ENCODE measurements at places on chromosomes 6 and 20.

DNA sequence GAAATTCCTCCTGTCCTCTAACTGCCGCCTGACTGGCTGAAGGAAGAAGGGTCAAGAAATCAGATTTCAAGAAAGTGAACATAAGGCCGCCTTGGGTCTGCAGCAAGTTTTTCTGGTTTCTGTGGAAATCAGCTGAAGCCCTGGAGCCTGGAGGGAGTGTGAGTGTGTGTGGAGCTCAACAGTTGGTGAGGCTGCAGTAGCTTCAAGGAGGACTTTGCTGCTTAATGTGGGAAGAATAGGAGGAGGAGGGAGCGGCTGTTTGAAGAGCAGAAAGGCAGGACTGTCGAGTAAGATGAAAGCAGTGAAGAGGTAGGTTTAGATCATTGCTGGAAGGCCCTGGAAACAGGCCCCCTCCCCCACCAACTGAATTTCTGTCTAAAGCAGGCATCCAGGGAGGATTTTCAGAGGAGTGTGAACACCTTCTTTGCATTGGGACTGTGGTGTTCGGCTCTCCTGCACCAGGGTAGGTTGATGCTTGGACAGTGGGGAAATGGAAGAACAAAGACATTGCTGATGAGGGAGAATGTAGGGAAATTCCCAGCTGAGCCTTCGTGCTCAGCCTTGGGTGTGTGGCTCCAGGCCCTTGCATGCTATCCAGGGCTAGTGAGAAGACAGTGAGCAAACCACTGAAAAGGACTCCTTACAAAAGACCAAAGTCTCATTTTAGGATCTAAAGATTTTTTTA lies 79.5 kb upstream of the VSTM2L start:
- DNase-seq, result peak; percentile 15

DNA sequence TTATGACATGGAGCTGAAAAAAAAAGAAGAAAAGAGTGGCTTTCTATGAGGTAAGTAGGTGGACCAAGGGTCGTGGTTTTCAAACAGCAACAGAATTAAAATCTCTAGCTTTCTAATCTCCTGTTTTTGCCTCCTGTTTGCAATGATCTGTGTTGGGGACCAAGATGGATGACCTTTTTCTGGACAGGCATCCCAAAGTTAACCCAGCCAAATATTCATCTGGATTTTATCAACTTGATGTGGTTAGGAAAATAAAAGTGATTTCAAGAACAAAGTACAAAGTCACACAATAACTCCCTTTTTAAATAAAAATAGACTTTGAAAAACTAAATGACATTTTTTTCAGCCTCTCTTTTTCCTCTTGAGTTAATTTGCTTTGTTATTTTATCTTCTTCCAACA lies 282.1 kb upstream of the PRDM1 start:
- no peak for DNase-seq

- no peak for DNase-seq
Observed at GRCh38 chr20:39111359-39112177, 149.4 kb downstream of the DHX35 start.

DNA sequence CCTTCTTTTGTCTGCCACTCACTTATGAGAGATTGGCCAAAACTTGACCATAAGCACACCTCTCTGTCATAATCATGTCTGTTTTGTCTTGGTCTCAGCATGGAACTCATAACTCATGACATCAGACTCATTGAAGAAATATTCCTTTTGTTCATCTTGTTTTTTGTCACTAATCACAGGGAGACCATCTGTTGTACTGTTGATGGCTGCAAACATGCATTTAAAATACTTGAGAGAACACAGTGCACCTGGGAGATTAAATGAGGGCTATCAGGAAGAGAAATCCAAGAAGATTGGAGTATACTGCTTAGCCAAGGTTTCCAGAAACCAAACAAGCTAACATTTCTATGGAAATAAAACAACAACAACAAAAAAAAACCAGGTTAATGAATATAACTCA lies 689.7 kb downstream of the EPM2A start:
- DNase-seq, result no peak

DNA sequence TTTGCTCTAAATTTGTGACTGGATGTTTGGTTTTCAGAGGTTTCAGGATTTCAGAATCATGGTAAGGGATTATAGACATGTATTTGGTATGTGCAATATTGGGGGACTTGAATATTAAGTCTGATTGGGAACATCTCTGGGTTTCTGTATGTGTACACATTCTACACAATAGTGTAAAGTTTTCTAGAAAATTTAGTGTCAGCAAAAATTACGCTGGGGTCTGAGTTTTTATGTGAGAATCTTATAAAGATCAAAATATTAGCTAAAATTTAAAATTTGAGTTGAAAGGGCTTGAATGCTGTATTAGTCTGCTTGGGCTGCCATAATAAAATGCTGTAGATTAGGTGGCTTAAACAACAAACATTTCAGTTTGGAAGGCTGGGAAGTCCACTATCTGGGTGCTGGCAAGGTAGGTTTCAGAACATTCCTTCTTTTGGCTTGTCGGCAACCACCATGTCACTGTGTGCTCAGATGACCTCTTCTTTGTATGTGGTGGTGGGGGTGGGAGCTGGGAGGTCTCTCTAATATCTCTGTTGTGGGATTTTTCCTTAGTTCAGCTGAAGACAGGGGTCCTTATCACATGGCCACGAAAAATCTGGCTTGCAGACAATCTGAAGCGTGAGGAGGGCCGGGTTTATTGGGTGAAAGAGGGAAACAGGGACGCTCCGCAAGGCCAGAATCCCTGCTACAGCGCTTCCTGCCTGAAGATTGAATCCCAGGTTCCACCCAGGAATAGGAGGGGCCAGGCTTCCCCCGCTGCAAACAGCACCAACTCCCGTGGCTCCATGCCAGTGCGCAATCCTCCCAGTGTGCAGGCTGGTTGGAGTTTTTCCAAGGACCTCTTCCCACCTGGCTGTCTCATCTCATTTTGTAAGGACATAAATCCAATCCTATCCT lies 299.7 kb downstream of the PLCB1 start:
- DNase-seq, result peak; percentile 77

DNA sequence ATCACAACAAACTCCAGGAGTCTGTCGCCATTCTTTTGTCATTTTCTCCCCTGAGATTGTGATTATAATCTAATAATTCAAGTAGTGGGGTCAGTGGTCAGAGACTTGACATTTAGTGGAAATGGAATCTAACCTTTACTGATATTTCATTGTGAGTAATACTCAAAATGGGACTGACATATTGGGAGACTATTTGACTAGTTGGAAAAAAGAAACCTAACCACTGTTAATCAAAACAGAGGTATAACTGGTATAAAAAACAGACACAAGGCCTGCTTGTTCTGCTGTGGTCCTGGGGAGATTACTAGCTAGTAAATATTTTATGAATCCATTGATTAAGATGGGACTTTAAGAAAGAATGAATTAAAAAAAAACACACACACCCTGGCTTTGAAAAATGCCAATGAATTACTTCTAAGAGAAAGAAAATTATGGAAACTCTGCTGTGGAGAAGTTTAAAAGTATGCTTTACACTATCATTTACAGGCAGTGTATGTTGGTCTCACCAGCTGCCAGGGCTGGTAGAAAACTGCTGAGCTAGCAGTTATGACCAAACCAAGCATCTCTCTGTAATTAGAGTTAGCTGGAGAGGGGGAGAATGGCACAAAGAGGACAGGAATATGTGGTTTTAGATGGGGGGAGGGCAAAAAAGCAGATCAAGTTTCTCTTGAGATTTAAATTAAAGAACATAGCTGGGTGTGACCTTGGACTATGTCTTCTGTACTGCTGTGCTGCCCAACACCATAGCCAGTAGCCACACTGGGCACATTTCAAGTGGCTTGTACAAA lies 103.7 kb downstream of the FYN start:
- no peak for DNase-seq

DNA sequence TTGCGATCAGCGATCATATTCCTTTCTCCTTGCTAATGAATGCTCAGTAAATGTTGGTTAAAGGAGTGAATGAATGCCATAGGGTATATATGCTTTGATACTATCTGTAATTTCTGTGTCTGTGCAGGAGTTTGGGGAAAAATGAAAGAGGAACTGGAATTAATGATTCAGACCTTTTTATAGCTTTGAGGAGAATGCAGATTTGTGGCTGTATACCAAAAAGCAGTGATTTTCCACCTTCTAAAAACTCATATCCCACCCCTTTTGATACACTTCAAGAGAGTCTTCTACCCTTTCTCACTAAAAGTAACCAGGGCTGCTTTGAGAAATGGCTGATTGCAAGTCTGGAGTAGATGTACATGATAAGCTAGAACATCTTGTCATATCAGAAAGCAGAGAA lies 26.6 kb upstream of the SUMO4 start:
- DNase-seq, result no peak

GRCh38 chr6:157459327-157459726 lies 78.3 kb downstream of the ZDHHC14 start:
- no peak for DNase-seq

DNA sequence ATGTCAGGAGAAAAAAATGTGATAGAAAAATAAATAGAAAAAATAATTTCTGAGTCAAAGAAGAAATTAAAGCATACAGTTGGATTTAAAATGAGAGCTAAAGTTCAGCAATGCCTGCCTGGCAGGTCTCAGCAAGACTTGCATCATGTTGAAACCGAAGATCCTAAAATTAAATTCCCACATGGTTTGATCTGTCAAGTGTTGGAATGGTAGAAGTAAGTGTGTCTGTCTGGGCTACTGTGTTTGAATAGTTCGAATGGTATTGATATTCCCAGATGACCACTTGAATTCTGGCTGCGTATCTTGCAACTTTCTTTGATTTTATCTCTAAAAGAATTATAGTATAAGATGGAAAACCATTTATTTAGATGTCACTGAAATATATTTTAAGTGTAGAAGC lies 1349.6 kb downstream of the EPHA7 start:
- no peak for DNase-seq

DNA sequence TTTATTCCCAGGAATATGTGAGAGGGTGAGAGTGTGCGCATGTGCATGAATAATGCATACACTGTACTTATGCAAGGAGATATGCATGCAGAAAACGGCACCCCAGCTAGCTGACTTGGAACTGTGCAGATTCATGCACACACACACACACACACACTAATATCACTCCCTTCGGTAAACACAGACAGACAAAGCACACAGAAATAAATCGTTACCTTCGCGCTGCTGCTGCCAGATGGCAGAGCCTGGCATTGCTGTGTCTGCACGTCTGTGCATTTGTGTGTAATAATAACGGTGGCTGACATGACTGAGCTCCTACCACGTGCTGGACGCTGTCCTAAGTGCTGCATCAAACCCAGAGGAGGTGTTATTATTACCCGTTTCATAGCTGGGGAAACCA lies 36.8 kb downstream of the PREX1 start:
- DNase-seq, result no peak

- DNase-seq, result no peak
Observed at GRCh38 chr20:46062151-46062550, 27.6 kb downstream of the NCOA5 start.

DNA sequence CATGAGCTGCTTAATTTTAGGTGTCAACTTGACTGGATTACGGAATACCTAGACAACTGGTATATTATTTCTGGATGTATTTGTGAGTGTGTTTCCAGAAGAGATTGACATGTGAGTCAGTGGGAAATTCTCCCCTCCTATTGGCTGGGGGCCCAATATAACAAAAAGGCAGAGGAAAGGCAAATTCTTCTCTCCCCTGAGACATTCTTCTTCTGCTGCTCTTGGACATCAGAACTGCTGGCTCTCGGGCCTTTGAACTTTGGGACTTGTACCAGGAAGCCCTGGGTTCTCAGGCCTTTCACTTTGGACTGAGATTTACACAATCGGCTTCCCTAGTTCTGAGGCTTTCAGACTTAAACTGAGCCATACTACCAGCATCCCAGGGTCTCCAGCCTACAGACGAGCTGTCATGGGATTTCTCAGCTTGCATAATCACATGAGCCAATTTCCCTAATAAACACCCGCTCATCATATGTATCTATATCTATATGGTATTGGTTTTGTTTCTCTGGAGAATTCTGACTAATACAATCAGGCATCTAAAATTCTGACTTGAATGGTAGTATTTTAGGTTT lies 7.6 kb upstream of the BTN3A3 start:
- no peak for DNase-seq

- DNase-seq, result no peak
Observed at GRCh38 chr6:20931093-20931492, 396.8 kb downstream of the CDKAL1 start.

DNA sequence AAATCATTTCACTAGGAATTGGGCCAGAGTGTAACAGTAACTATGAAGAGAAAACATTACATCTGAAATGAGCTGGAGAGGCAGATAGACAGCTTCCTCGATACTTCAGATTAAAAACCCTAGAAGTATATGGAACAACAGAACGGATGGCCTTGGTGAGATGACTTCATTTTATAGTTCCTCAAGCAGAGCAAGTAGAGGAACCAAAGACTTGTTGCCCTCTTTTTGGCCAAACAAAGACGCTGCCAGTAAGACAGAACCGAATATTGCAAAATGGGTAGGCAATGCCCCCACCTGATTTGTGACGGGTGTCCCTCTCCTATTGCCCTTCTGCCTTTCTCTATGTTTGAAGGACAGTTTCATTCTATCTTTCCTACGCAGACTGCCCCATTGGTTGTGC lies 53.5 kb downstream of the AGPAT4 start:
- no peak for DNase-seq

- DNase-seq, result no peak
Observed at GRCh38 chr6:170555305-170555704, 1.1 kb downstream of the TBP start.

- DNase-seq, result no peak
Observed at GRCh38 chr20:3014179-3014578, 29.2 kb upstream of the GNRH2 start.

DNA sequence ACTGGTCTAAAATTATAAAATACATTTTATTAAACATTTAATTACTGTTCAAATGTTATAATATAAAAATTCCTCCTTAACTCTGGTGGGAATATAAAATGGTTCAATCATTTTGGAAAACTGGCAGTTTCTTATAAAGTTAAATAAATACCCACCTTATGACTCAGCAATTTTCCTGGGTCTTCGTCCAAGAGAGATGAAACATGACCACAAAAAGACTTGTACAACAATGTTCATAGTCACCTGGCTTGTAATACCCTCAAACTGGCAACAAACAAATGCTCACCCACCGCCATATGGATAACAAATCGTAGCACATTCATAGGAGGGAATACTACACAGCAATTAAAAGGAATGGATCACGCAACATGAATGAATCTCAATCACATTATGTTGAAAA lies 66.0 kb upstream of the RIN2 start:
- no peak for DNase-seq

DNA sequence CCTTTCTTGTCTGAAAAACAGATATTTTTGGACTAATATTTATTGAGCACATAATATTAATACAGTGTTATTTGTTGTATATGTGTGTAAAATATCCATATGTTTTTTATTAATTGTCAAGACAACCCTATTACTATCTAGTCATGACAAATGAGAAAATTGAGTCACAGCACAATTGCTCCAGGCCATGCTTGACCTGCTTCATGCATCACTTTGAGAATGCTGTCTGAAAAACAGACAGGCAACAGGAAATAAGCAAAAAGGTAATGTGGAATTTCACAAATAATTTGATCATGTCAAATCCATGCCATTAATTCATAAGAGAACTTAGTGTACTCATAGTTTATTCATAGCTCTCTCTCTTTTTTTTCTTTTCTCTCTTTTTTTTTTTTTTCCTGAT lies 246.5 kb downstream of the RIMS1 start:
- peak; percentile 37 for DNase-seq

- DNase-seq, result no peak
Observed at GRCh38 chr20:36167902-36168503, 13.5 kb downstream of the EPB41L1 start.

GRCh38 chr6:31680226-31681134 lies at the start of gene LY6G5C:
Gene LY6G5C (minus strand): TSS chr6:31681067. CDS start chr6:31680373, 694 bp downstream.
- DNase-seq, result peak; percentile 76
